Muscle of leg (tissue), 16 donors: ENCODE measurements at places on chromosomes 2 and 18.

- no peak for DNase-seq
Measured at GRCh38 chr18:50093366-50094064, 101.4 kb downstream of the MYO5B start.

GRCh38 chr18:74303936-74304335 is 11.7 kb upstream of the C18orf63 start:
- no peak for DNase-seq

GRCh38 chr18:407191-407590 is 93.3 kb downstream of the COLEC12 start:
- peak; percentile 60 for DNase-seq

DNA sequence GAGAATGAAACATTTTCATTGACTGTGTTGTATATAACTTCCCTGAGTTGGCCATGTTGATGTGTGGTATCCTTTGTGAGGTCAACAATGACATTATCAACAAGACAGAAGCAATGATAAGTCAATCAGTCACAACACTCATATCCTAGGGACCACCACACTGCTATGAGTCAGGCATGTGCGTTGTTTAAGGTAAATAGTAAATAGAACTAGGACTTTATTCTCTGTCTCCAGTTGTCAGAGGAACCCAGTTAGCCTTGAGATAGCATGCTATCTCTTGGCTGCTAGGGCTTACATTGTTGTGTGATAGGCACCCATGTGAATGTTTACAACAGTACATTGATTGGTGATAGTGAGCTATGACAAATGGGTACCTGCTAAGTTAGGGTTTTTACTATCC is 37.3 kb downstream of the GPD2 start:
- DNase-seq = no peak

DNA sequence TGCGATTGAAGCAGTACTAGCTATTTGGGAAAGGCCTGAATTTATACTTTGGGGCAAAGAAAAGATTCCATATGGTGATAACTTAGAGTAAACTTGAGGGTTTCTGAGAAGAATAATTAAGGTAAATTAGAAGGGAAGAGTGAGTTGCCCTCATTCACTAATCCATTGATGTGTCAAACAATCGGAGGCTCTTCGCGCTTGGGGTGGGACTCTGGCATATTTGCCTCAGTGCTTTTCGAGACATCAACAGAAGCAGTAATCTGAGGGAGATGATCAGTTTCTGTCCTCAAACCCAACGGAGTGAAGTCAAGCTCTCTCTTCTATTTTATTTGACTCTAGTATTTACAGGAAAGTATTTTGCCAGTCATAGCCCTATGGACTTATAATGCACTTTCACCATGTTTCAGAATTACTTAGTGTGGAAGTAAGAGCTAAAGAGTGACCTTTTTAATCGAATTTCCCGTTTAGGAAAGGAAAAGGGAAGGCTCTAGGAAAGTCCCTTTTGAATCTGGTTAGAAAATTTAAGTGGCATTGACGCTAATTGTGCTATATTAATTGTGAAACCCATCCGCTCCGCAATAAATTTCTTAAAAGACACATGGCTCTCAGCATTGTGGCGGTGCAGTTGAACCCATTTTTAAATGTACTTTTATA is 1.3 kb downstream of the RAB10 start:
- peak; percentile 16 for DNase-seq

DNA sequence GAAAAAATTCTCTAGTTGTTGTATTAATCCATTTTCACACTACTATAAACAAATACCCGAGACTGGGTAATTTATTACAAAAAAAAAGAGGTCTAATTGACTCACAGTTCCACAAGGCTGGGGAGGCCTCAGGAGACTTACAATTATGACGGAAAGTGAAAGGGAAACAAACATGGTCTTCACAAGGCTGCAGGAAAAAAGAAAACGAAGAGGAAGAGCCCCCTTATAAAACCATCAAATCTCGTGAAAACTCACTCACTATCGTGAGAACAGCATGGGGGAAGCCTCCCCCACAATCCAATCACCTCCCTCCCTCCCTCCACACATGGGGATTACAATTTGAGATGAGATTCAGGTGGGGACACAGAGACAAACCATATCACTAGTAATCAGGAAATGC is 61.7 kb upstream of the SPTBN1 start:
- DNase-seq = peak; percentile 53

DNA sequence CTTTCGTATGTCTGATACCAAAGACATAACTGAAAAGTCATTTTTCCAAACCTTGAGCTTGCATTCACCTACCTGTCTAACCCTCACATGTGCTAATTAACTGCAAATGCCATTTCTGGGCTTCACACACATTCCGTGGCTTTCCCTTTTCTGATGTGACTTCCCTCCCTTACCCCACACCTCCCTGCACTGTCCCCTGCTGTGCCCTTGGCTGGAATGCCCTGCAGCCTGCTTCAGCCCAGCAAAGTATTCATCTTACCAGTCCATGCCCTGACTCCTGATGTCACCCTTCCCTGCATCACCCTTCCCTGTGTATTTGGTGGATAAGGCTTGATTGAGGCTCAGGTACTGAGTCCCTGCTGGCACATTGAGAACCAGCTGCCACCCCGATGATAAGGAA is 12.2 kb downstream of the RETSAT start:
- DNase-seq = no peak

DNA sequence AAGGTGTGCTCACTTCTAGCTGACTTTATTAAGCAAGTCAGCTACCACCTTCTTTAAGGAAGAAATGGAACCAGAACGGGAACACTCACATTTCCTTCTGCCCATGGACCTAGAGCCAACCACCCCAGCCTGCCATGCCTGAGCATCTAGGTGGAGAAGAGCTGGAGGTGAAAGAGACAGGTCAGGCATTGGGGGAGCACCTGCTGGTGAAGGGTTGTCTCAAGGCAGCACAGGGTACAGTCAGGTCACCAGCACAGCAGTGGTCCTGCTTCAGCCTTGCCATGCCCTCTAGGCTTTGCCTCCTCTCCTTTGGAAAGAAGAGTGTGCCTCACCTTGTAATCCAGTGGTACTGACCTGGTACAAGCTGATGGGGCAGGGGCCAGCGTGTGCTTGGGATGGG is 107.9 kb downstream of the KCNF1 start:
- no peak for DNase-seq

DNA sequence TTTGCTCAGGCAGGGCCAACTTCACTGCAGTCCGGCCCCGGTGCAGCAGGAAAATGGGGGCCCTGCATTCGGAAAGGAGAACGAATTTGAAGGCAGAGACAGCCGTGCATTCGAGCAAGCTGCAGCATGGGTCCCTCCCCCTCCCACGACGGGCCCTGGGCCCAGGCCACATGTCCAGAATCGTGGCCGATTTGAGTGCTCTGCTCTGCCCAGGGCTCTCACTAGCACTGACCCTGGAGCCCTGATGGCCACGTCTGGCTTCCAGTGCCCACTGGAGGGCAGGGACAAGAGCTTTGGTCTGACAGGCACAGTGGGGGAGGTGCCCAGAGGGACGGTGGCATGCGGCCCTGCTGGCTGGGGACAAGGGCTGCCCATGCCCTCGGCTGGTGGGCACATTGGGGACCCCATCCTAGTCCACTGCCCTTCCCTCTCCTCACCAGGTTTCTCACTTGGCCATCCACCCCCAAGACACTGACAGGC is 14.4 kb upstream of the KLHL30 start:
- DNase-seq = no peak

DNA sequence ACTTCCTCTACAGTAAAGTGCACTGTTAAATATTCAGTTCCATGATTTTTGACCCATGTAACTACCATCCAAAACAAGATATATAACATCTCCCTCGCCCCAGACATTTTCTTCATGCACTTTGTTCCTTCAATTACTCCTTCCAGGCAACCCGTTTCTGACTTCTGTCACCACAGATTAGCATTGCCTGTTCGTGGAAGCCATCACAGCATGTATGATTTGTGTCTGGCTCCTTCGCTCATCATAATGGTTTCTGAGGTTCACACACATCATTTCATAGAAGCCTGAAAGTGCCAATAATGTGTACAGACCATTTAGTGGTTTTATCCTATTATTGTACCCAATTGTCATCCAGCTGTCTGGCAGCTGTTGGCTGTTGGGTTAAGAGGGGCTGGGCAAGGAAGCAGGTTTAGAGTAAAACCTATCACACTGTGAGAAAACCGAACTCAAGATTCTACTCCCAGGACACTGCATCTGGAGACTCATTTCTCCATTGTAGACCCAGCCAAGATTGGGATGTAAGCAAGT is 16.1 kb downstream of the ARHGAP28 start:
- no peak for DNase-seq

- no peak for DNase-seq
Measured at GRCh38 chr2:8573234-8573941, 108.5 kb upstream of the ID2 start.
